Endothelial cell of umbilical vein (primary cell): ENCODE measurements at places on chromosomes 3 and 15. TPM values are rescaled to one million over a fixed set of nuclear protein-coding genes. Genes with fewer than 3 reads are reported as not detected.

DNA sequence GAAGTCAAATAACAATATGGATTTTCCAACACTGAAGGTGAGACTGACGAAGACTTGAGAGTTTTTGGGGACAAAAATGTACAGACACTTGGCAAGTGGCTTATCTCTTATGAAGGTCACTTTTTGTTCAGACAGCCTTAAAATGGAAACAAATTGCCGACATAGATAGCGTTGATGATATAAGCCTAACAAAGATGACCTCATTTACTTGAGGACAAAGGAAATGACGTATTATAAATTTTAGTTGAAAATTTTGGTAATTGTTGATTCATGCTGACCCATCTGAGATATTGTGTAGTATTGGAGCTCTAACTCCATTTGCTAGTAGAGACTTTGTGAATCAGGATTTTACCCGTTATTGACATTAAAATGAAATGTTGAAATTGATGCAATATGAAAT lies 168.3 kb downstream of the SPATA16 start:
- DNase-seq = no peak

DNA sequence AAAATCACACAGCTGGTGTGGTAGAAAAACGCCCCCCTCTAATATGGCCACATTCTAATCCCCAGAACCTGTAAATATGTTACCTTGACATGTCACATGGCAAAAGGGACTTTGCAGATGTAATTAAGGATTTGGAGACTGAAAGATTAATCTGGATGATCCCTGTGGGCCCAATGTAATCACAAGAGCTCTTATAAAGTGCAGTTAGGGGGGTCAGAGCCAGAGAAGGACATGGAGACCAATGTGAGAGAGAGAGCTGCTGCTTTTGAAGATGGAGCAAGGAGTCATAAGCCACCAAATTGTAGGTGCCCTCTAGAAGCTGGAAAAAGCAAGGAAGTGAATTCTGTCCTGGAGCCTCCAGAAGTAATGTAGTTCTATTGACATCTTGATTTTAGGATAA lies 152.6 kb downstream of the PEX5L start:
- no peak for DNase-seq

ECE2 gene
- total RNA-seq = not detected in 2 replicates

BLM gene
- 17.3 and 18.6 TPM in 2 replicates for total RNA-seq

C3orf49 gene
- not detected in 2 replicates for total RNA-seq

TMC3 gene
- total RNA-seq = not detected in 2 replicates

- no peak for DNase-seq
Measured at GRCh38 chr3:79329154-79329553, 438.6 kb downstream of the ROBO1 start.

- DNase-seq = peak; percentile 65
Measured at GRCh38 chr3:177602601-177603147, 405.4 kb upstream of the TBL1XR1 start.

DNA sequence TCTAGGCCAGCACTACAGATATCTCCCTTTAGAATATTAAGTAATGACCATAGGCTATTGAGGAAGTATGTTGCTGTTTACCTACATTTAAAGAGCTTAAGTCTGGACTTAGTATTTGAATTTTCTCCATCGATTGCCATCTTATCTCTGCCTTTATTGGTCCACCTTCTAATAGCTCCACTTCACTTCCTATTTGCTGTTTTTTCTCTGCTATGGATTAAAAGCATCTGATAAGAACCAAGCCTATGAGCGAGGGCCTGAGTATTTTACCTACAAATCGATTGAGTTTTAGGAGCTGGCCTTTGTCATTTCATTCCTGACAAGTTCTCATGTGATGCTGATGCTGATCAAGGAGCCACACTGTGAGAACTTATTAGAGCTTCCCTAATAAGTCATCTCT lies 52.6 kb upstream of the AKAP13 start:
- DNase-seq = no peak

- DNase-seq = no peak
Measured at GRCh38 chr3:51702156-51702555, 4.7 kb upstream of the GRM2 start.

SLC2A2 gene
- not detected in 2 replicates for total RNA-seq

DNA sequence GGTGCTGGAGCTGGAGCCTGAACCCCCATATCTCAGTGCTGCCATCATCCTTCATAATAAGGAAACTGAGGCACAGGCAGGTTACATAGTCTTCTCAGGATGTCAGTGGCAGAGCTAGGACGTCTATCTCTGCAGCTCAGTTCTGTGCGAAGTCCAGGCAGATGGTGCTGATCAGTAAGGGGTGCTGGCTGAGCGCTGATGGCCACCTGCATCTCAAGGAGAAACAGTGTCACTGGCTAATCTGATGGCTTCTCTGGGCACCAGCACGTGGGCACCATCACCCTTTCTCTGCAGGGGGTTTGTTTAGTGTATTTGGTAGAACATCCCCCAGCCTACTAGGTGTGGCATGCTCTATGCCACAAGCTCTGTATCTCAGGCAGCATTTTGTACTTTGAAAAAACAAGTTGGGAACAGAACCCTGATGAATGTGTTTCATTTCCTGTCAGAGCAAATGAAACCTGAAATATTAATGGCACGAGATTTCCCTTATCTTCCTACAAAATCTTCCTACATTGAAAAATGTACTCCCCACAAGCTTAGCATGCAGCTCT lies 35.1 kb downstream of the APBA2 start:
- no peak for DNase-seq

DNA sequence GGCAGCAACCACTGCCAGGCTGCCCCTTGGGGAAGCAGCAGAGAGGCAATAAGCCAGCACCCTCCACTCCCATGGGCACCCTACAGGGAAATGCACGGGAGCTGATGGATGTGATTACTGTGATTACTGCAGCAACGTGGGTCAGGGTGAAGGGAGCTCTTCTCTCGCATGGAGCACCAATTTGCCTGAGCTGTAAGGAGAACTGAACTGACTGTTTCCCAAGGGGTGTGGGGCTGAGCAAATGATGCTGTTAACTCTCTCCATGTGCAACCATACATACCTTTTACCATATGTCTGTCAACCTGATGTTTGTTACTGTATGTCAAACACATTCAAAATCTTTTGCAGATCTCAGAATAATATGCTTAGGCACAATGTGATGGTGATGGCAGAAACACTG lies 680.6 kb downstream of the SQOR start:
- DNase-seq = no peak

DNA sequence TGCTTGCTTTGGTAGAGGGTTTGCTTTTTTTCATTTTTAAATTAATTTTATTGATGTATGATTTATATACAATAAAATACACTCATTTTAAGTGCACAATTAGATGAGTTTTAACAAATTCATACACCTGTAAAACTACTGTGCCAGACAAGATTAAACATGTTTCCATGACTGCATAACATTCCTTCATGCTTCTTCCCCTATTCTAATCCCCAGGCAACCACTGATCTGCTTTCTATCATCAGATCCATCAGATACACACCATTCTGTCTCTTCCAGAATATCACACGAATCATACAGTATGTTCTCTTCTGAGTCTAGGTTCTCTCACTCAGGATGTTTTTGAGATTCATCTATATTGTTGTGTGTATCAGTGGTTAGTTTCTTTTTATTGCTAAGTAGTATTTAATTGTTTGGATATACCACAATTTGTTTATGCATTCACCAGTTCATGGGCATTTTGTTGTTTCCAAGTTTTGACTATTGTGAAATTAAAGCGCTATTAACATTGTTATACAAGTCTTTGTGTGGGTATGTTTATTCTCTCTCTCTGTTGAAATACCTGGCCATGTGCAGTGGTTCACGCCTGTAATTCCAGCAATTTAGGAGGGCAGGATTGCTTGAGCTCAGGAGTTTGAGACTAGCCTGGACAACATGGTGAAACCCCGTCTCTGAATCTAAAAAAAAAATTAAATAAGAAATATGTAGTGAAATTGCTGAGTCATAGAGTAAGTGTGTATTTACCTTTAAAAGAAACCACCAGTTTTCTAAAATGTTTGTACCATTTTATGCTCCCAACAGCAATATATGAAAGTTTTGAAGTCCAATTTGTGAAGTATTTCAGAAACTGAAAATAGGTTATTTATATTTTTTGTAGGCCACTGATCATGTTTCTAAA lies 7.0 kb upstream of the TFG start:
- no peak for DNase-seq

CHRNA5 gene
- 12.7 and 15.6 TPM in 2 replicates for total RNA-seq

DNA sequence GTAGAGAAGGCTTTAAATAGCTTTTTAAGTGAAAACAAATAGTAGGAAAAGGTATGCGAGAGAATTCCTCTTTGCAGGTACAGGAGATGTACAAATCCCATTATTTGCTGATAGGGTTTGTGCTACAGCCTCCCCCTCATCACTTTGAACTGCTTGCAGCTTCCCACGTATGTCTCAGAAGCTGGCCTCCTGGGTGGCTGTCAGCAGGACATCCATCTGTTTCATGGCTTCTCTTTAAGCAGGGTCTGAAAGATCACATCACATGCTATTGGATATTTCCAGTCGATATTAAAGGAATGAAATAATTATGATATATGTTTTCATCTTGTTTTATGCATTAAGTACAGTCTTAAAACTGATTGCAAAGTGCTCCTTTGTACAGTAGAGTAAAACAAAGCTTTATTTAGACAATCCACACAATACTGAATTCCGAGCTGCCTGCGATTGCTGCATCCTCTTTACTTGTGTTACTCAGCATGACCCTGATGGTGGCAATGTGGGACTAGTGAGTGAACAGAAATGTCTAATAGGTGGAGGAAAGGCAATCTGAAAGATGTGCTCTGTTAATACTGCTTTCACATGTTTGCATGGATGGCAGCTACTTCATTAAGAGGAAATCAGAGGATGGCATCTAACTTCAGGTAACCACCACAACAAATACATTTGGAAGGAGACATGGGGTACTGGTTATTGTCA lies 930.6 kb upstream of the SEMA6D start:
- no peak for DNase-seq

- DNase-seq = no peak
Measured at GRCh38 chr3:106542101-106542769, 673.4 kb upstream of the CBLB start.

CYP1A2 gene
- total RNA-seq = not detected in 2 replicates
